Right ventricle myocardium superior (tissue), 1 donor: ENCODE measurements at places on chromosomes 6 and 20. TPM values are rescaled to one million over a fixed set of nuclear protein-coding genes. Genes with fewer than 3 reads are reported as not detected.

DNA sequence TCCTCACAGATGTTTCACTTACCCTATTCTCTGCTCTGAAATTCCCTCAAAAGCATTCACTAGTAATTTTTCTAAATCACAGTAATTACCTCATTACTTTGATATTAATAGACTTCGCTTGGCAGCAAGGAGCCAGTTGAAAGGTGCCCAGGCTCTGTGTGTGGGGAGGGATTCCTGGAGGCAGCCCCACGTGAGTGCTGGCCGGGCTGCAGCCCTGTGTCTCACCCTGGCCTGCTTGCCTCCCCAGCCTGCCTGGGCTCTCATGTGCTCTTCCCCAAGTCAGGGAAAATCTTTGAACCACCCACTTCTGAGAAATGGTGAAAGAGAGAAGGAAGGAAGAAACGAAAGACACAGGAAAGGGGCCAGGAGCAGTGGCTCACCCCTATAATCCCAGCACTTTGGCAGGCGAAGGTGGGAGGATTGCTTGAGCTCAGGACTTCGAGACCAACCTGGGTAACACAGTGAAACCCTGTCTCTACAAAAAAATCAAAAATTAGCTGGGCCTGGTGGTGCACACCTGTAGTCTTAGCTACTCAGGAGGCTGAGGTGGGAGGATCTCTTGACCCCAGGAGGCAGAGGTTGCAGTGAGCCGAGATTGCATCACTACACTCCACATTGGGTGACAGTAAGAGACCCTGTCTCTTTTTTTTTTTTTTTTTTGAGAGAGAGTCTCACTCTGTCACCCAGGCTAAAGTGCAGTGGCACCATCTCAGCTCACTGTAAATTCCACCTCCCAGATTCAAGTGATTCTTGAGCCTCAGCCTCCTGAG lies 20.0 kb upstream of the SNTA1 start:
- DNase-seq, result peak; percentile 52

DNA sequence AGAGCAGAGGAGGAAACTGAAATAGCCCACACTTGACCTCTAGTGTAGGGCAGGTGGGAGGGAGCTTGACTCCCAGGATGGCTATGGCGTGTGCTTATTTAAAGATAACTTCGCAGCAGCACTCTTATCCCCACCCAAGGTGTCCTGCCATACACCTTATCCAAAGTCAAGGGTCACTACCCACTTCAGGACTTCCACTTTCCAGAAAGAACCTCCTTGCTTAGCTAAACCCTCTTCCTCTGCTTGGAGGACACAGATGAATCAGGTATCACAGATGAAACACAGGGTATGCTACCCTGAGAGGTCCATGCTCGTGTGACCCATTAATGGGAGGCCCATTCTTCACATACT lies 2.3 kb downstream of the RIN2 start:
- DNase-seq, result no peak

GRCh38 chr20:20547221-20547875 lies 165.1 kb downstream of the RALGAPA2 start:
- DNase-seq, result no peak

GRCh38 chr20:48526936-48527335 lies 300.9 kb downstream of the PREX1 start:
- no peak for DNase-seq

The PERP gene
- total RNA-seq, result 42.1 TPM

GRCh38 chr6:135362124-135362523 lies 135.4 kb downstream of the AHI1 start:
- no peak for DNase-seq
